ENCODE measurements at places on chromosomes 3 and 15.

GRCh38 chr3:160883373-160883772 lies 127.3 kb downstream of the PPM1L start:
- no peak for DNase-seq

- no peak for DNase-seq
Observed at GRCh38 chr15:78640527-78641101, 396 bp downstream of the CHRNB4 start.

- DNase-seq: no peak
Observed at GRCh38 chr3:157104928-157105652, 54.9 kb downstream of the CCNL1 start.

DNA sequence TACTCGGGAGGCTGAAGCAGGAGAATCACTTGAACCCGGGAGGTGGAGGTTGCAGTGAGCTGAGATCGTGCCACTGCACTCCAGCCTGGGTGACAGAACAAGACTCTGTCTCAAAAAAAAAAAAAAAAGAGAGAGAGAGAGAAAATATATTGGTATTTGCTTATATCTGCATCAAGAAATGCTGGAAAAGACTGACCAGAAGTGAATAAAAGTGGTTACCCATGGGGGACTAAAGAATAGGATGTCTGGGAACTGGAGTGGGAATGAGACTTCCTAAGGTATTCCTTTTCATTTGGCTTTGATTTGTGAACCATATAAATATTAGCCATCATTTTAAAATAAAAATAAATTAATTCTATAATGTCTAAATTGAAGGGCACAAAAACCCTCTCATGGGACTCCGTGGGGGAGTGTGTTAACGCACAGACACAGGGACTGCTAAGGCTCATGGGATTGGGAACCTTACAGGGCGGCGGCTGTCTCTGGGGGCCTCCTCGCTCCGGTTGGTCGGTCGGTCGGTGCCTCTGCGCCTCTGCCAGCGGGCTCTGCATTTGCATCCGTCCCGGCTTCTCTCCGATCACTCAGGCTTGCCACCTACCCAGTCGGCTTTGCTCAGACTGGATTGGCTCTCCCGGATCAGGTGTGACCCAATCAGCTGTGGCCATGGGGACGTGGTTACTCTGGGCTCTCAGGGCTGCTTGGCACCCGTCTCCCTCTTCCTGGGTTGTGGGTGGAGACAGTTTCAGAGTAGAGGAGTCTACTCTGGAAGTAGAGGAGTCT lies 12.7 kb upstream of the TSPAN3 start:
- DNase-seq: peak; percentile 92

DNA sequence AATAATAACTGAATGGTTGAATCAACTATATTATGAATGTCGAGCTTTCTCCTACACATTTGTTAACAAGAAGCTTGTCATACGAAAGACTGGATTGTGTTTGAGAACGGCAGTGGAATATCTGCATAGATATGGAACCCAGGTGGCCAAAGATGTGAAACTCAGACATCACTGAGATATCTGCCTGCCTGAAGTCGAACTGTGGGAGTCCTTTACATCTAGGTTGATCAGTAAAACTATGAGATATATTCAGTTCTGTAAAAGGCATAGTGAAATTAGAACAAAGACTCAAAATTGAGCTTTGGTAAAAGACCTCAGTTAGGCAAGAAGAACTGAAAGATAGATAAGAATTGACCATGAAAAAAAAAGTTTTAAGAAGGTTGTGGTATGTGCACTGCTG lies 41.5 kb upstream of the TOP2B start:
- DNase-seq: no peak

GRCh38 chr15:58589047-58589446 lies 157.3 kb downstream of the LIPC start:
- no peak for DNase-seq

DNA sequence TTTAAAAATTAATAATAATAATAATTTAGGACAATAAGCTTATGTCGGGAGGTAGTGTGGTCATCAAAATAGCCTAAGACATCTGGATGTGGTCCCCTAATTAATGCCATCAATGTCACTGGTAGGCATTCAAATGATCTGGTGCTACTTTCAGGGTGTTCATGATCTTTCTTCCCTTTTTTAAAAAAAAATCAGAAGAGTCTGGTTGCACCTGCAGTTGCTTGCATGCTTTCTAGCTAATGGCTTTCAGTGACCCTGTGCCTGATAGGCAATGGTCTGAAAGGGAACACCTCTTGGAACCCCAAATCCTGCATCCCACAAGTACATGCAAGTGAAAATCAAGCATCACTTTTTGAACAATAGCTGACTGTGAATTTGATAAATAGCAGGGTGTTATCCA lies 64.1 kb upstream of the KBTBD8 start:
- no peak for DNase-seq

- no peak for DNase-seq
Observed at GRCh38 chr3:181610973-181611265, 100.8 kb upstream of the SOX2 start.

DNA sequence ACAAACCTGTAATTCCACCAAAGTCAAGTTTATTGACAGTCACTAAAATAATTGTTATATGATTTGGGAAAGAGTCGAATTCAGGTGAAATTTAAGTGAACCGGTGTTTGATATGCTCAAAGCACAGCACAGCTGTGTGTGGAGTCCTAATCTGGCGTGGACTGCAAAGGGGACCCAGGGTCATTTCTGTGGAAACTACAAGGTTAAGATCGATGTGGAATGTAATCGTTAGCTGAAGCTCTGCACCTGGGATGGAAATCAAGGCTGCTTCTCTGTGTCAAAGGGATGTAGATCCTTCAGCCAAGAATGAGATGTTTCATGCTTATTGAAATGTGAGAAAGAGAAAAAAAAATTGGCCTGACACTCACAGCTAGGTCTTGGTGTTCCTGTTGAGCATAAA lies 1.6 kb upstream of the ELP6 start:
- DNase-seq: no peak

GRCh38 chr3:173733029-173733652 lies 335.6 kb downstream of the NLGN1 start:
- peak; percentile 18 for DNase-seq

GRCh38 chr15:93031103-93031464 lies 57.9 kb downstream of the RGMA start:
- DNase-seq: no peak

GRCh38 chr15:88071141-88071540 lies 185.4 kb downstream of the NTRK3 start:
- DNase-seq: no peak

GRCh38 chr15:75455982-75456531 lies 4.6 kb upstream of the SIN3A start:
- peak; percentile 67 for DNase-seq

- no peak for DNase-seq
Observed at GRCh38 chr15:80709542-80709941, 14.4 kb downstream of the ABHD17C start.

- DNase-seq: no peak
Observed at GRCh38 chr3:17844236-17844635, 101.8 kb upstream of the TBC1D5 start.

DNA sequence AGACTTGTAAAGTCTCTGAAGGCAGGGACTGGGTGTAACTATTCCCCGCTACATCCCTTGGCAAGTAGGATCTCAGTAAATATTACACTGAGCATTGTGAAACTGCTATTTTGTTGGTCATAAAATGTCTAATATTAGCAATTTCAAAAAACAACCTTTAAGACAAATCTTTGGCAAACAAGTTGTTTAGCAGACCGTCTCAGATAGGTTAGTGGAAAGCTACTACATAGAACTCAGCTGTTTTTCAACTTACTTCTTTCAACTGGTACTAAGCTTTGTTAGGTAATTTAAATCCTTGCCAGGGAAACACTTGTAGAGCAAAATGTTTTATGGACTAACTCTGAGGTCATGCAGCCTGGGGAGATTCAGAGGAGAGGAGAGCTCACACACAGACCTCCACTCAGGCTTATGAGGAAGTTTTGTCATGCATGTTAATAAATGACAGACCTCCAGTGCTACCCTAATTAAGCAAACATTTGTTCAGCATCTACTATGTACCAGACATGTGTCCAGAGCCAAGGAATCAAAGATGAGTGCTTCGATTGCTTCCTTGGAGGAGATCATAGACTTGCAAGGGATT lies 61.6 kb upstream of the STAC start:
- no peak for DNase-seq

DNA sequence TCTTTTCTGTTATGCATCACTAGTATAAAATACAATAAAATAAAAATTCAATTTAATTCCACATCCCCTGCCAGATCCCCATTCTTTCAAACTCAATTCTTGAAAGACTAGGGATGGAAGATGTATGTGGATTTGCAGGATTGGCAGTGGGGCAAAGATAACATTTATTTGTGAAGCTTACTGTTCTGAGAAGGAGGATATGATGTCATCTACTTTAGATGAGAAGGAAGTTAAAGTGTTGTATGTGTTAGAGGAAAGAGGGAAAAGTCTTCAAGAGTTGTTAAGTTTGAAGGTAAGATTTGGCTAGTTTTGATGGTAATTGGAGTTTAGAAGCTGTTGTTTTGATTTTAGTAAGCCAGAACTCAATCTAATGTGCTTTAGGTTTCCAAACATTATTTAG lies 845.1 kb upstream of the NR2F2 start:
- no peak for DNase-seq

GRCh38 chr3:51145811-51146585 lies 239.1 kb upstream of the MANF start:
- no peak for DNase-seq

DNA sequence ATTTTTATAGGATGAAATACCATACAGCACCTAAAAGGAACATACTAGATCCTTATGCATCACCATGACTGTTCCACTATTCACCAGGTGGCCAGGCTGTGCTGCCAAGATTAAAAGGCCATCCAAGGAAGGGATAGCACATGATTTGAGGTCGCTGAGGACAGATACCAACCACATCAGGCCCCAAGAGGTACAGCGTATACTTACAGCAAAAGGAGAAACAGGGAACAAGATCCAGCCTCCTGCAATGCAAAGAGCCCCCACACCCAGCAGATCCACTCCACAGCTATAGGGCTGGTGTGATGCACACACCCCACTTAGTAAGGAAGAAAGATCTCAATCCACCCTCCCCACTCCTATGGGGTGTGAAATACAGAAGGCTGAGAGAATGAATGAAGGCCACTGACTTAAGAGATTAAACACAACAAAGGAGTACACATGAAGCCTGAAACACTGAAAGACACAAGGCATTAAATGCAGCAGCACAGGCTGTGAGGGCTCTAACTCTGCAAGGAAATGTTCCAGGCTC lies 32.0 kb upstream of the ZNF445 start:
- DNase-seq: no peak

DNA sequence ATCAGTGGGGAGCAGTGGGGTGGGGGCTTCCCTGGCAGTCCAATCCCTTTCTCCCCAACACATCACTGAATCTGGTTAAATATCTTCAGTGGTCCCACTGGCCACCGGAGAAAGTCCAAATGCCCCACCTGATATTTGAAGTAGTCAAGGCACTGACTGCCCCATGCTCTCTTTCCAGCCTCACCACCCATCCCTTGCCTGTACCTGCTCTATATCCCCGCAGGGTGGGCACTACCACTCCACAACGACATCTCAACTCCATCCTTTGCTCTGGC lies 101.7 kb downstream of the DAPK2 start:
- no peak for DNase-seq

GRCh38 chr3:39327053-39327745 lies 2.3 kb upstream of the CCR8 start:
- DNase-seq: no peak

DNA sequence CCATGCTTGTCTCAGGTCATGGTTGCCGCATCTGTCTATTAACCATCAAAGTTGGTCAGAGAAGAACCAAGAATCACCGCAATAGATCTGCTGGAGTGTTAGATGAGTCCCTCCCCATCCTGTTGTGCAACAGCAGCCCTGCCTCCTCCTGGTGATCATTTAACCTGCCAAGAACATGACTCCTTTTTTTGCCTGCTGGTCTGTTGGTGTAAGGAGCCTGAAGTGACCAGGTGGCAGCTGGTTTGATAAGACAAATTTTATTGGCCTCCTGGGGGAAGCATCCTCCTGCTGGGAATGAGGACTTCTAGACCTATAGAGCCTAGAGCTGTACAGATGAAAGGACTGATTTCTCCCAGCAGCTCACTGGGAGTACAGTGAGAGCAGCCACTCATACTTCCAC lies 43.5 kb upstream of the RAF1 start:
- DNase-seq: no peak

DNA sequence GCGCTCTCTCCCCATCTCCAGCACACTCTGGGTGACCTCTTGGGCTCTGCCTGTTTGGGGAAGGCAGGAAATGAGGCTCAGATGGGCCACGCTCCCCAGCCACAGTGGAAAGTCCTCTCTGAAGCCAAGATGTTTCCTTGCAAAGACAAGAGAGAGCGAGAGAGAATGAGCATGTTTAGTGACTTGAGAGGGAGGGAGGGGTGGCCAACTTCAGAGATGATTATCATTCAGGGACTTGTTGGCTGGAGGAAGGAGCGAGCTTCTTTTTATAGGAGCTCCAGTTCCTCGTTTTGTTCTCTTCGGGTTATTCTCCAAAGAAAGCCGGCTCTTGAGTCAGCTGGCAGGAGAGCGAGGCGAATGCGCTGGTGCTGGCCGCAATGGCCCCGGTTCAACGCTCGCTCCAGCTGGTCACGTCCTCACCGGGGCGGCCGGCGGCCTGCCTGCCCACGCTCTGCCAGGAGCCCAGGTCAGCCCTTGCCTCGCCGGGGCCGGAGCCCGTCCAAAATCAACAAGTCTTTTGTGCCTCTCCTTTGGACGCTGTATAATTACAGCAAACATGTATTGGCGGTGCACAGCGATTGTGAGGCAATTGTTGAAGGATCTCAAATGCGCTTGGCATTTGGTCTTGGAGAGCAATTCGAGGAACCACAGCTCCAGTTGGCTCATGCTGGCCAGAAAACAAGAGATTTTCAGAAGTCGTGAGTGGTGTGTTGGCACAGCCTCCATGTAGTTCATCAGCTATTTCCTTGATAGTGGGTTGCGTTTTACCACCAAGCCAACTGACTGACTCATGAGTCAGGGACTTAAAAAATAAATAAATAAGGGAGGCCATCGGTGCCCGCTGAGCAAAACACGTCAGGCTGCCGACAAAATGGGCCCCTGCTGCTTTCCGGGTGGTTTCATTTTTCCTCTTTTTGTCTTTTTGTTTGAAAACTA lies 288.6 kb downstream of the UACA start:
- DNase-seq: peak; percentile 92

- peak; percentile 3 for DNase-seq
Observed at GRCh38 chr3:62558549-62559112, 185.3 kb upstream of the FEZF2 start.

DNA sequence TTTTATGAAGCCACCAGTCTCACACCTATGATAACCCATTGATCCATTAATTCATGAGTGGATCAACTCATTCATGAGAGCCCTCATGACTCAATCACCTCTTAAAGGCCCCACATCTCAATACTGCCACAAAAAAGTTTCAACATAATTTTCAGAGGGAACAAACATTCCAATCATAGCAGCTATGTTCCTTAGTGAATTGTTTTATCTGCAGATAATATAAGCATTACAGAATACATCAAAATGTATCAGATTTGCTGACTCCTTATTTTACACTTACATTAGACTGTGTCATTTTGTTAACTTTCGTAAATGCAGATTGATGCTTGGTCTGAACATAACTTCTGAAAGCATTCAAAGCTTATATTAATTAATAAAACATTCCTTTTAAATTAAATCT lies 155.3 kb upstream of the MBNL1 start:
- DNase-seq: no peak

GRCh38 chr3:12138044-12138443 lies 20.7 kb downstream of the TIMP4 start:
- DNase-seq: peak; percentile 59

Data from T47D (cell line).